ENCODE measurements at places on chromosomes 1 and 21.

DNA sequence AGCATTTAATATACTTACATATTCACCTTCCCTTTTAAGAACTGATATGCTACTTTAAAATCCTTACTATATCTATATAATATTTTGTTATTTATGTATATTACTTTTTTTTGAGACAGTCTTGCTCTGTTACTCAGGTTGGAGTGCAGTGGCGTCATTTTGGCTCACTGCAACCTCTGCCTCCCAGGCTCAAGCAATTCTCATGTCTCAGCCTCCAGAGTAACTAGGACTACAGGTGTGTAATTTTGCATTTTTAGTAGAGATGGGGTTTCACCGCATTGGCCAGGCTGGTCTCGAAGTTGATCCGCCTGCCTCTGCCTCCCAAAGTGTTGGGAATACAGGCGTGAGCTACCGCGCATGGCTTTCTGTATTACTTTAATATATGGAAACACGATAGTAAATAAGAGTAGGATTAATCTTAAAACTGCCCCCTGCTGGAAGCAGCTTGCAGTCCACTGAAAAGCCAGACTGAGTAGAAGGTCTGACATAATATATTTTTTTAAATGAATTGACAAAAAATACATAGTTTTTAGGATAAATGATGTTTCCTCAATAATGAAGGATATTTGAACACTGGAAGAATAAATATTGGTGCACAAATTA is 24.4 kb downstream of the RCAN3 start:
- no peak for DNase-seq

DNA sequence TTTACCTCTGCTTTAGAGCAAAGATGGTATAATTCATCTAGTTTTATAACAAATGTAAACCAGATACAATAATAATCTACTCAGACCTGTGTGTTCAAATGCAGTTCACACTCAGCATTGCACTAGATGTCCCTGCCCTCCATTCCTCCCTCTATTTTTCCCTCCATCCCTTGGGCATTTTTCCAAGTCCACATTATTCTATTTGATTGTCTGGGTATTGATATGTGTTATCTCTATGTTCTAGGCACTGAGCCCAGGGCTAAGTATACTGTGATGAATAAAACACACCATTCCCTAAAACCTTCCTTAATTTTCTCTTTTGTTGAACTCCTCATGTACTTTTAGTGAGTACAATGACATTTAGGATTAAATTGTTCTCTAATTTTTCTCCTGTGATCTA is 66.2 kb upstream of the HMCN1 start:
- DNase-seq: no peak

GRCh38 chr1:7967651-7968050 is 6.1 kb downstream of the PARK7 start:
- DNase-seq: no peak

- DNase-seq: no peak
Measured at GRCh38 chr1:4161366-4162006, 261.4 kb upstream of the C1orf174 start.

- DNase-seq: no peak
Measured at GRCh38 chr1:180912211-180912800, 391 bp upstream of the KIAA1614 start.

DNA sequence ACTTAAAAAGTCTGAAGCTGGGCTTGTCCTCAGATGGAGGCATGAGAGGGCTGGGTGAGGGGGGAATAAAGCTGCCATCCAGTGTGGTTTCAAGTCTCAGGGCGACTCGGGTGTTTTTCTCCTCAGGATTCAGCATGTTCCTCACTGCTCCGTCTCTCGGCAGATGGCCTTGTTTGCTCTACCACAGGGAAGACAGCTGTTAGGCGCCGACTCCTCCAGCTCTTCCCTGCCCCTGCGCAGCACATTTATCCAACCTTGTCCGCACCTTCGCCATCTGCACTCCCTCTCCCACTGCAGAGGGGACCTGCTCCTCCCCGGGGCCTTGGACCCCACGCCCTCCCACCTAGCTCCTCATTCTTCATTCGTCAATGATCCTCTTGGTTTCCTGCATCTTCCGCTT is 16.6 kb upstream of the S100A11 start:
- no peak for DNase-seq

Measured in stimulated activated CD4-positive, alpha-beta T cell treated with anti-CD3 and anti-CD28 coated beads, Interleukin-1b, Interleukin-23, amount 100 ng/mL, for 48 hours (primary cell).